ENCODE measurements at places on chromosomes 16 and 17. TPM values are rescaled to one million over a fixed set of nuclear protein-coding genes. Genes with fewer than 3 reads are reported as not detected.

Gene DNAAF8
- 0.38 TPM for total RNA-seq

Gene CES3
- total RNA-seq, result 0.89 TPM

Gene PNMT
- 23.1 TPM for total RNA-seq

Gene HAS3
- 0.51 TPM for total RNA-seq

Gene CTF1
- 9.6 TPM for total RNA-seq

Gene HYDIN
- total RNA-seq, result 2.1 TPM

Gene ZG16
- not detected for total RNA-seq

Gene ZNF668
- 6.6 TPM for total RNA-seq

Gene OR1A2
- not detected for total RNA-seq

Gene CRYM
- 136 TPM for total RNA-seq

Gene DUSP3
- total RNA-seq, result 148 TPM

Gene HIC1
- 33.0 TPM for total RNA-seq

Gene EXOC3L1
- 2.1 TPM for total RNA-seq

Gene MKS1
- total RNA-seq, result 7.5 TPM

Gene DPEP2
- total RNA-seq, result 2.7 TPM

Gene USP7
- total RNA-seq, result 68.1 TPM

Gene HS3ST4
- not detected for total RNA-seq

Gene RRAD
- total RNA-seq, result 140 TPM

Gene MPV17L
- 7.2 TPM for total RNA-seq

Gene UTS2R
- 2.3 TPM for total RNA-seq

Gene CBX2
- 2.5 TPM for total RNA-seq

Gene MT4
- total RNA-seq, result not detected

Gene AIPL1
- total RNA-seq, result not detected

Gene ASIC2
- total RNA-seq, result not detected

Gene ACE
- total RNA-seq, result 10.1 TPM

Gene KRTAP9-4
- total RNA-seq, result not detected

Gene EFCAB13
- total RNA-seq, result 8.5 TPM

All from right cardiac atrium (tissue), 5 donors.